ENCODE measurements at places on chromosomes 5 and 9.

DNA sequence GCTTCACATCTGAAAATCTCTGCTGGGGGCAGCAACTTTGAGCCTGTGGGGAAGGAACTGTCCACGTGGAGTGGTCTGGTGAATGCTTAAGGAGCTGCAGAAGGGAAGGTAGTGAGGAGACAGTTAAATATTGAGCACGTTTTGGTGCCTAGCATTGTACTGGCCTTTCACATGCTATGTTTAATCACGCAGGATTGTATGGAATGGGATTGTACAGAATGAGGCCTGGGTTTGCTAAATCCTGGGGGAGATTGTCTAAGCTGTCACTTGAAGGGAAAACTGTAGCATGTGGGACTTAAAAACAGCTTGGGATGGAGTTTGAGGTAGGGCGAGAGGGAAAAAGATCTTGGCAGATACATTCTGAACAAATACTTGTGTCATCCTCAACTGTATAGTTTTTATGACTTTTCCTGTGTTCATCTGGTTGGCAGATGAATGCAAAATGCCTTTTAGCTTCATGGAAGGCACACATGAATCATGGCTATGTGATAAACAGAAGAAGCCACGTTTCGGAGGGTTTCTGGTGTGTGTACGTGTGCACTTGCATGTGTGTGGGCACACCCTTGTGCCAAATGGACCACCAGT is 106.6 kb downstream of the TMC1 start:
- no peak for DNase-seq

DNA sequence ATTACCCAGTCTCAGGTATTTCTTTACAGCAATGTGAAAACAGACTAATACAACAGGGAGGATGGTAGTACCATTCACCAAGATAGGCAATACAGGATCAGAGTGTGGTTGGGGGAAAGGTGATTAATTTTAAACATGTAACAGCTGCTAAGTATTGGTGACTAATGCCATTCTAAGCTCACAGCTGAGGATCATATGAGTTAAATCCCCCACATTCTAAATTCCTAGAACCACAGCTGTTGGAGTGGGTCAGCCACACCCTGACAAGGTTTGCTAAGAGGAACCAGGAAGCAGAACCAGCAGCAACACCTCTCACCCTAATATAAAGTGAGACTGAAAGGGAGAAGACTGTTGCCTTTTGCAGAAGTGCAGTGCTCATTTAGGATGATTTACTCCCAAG is 24.8 kb downstream of the HSPB3 start:
- DNase-seq = peak; percentile 4

GRCh38 chr5:157710882-157711281 is 20.3 kb upstream of the THG1L start:
- no peak for DNase-seq

- no peak for DNase-seq
These were observed 141.6 kb downstream of the BOD1 start for GRCh38 chr5:173474881-173475287.

DNA sequence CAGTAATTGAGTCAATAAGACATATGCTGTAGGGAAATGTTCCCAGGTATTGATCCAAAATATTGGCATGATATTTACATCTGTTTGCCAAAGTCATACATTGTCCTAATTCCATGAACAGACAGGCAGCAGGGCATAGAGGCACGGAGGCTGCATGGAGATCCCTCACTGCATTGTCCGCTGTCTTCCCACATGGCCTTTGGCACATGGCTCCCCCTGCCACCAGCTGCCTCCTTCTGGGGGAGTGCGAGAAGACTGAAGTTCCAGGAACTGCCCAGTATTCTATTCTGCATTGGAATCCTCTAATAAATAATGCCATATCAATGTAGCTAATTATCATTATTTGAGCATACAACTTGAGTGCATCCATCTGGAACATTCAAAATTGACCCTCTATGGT is 269.0 kb downstream of the FBXL7 start:
- no peak for DNase-seq

DNA sequence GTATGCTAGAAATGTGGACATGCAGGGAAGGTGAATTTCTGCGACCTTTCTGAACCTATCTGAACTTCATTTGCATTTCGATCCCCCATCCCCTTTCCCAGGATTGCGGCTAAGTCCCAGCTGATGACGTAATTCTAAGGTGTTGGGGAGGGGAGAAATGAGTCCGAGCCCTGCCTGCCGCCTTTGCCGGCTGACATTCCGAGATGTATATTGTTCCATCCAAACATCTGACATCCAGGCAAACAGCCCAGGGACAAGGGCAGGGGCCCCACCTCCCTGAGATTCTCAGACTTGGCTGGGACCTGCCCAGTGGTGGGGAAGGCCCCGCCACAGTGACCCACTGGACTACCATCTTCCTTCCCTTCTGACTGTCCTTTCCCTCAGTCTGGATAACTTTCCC is 494.6 kb downstream of the ENC1 start:
- DNase-seq = no peak

GRCh38 chr5:148382961-148383360 is 797 bp upstream of the FBXO38 start:
- DNase-seq = no peak

DNA sequence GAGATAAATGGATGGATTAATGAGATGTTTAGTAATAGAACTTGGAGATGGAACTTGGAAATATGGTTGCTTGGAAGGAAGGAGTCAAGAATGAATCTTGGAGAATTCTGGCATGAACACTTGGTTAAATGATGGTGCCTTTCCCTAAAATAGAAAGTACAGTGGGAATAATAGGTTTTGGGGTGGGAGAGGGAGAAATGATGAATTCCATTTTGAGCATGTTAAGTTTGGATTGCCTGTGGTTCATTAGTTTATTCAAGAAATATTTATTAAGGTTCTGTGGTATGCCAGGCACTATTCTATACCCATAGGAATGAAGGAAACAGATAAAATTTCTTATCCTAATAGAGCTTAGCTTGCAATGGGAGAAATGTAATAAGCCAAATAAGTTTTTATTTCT is 58.4 kb downstream of the PBX3 start:
- DNase-seq = no peak

DNA sequence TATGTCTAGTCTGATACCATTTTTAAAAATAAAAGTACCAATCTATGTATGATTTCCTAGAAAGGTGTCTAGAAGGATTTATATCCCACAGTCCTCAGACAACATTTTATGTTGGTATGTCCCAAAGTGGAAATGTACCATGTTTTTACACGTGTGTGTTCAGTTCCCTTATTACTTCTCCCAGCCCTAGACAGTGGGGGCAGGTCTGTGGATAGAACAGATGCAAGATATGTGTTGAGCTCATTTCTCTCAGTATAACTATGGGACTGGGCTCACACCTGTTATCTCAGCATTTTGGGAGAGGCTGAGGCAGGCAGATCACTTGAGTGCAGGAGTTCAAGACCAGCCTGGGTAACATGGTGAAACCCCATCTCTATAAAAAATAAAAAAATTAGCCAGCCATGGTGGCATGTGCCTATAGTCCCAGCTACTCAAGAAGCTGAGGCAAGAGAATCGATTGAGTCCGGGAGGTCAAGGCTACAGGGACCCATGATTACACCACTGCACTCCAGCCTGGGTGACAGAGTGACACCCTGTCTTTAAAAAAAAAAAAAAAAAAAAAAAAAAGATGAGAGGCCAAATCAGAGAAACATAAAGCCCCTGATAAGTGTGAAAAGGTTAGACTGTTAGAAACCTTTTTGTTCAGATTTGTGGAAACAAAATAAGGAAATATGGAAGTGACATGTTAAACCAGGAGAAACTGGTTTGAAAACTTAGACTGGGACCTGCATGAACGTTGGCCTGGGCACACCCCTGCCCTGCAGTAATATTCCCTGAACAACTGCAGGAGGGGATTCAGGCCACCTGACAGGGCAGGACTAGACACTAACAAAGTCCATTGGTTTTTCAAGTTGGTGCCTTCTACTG is 7.4 kb upstream of the SLC2A8 start:
- DNase-seq = no peak

DNA sequence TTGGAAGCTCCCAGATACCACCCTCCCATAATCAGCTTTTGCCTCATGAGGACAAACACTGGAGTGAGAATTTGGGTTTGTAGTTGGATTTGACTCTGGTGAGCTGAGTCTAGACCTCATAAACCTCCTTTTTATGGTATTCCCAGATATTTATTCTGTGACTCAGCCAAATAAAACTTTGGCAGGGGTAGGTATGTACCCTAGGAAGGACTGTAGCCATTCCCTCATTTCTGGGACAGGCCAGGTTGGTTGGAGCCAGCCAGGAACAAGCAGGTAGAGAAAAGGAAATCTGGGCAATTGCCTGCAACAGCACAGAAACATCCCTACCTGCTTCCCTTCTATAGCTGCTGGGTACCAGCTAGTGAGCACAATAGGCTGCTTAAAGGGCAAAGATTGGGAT is 19.4 kb downstream of the ENHO start:
- no peak for DNase-seq

- no peak for DNase-seq
These were observed 164.1 kb upstream of the SEMA6A start for GRCh38 chr5:116738615-116739261.

- no peak for DNase-seq
These were observed 210.1 kb downstream of the FBXL17 start for GRCh38 chr5:108171759-108172158.

DNA sequence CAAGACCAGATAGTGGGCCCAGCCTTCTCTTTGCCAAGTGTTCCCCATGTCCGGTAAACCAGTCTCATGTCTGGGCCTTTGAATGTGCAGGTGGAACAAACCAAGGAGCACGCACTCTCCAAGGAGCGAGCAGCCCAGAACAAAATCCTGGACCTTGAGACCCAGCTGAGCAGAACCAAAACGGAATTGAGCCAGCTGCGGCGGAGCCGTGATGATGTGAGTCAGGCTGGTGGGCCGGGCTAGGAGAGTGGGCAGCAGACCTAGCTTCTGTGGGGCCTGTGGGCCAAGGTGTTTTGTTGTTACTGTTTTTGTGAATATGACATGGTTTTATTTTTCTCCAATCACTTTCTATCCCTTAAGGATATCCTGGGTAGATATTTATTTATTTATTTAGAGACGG is 5.6 kb upstream of the GLE1 start:
- DNase-seq = no peak

- DNase-seq = no peak
These were observed 114.4 kb downstream of the DROSHA start for GRCh38 chr5:31417512-31417911.

DNA sequence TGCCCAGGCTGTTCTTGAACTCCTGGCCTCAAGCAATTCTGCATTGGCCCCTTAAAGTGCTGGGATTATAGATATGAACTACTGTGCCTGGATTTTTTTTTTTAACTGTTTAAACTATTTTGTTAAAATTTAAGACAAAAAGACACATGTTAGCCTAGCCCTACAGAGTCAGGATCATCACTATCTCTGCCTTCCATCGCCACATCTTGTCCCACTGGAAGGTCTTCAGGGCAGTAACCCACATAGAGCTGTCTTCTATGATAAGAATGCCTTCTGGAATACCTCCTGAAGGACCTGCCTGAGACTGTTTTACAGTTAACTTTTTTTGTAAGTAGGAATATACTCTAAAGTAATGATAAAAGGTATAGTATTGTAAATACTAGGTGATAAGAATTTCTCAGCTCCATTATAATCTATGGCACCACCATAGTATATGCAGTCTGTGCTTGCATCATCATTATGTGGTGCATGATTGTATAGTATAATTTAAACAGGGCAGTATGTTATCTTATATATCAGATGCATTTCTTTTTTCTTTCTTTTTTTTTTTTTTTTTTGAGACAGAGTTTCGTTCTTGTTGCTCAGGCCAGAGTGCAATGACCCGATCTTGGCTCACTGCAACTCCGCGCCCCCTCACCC is 52.7 kb downstream of the DENND4C start:
- DNase-seq = no peak

- DNase-seq = no peak
These were observed 329.5 kb downstream of the ICE1 start for GRCh38 chr5:5751987-5752386.
